ENCODE measurements at places on chromosomes 1 and 21.

DNA sequence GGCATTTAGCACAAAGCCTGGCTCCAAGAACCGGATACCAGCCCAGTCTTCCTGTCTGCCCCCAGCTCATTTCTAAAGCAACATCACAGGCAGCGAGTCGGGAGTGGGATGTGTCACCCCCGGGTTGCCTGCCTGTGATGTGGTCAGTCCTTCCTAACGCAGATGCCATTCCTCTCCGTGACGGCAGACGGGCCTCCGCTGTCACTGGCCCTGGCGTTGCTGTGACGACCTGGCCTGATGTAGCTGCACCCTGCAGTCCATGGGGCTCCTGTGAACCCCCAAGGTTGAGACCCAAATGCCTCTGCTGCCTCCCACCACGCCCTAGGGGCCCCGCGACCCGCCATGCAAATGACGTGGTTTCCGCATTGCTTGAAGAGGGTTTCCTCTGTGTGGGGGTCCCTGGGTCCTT, 12.3 kb downstream of the TNFRSF1B start:
- DNase-seq: peak; percentile 80
- peaks cover 58% of the 10 kb centered on the region for H3K4me1 ChIP-seq
- H3K27me3 ChIP-seq: no peaks in the 10 kb centered on the region
- peak overlapping the region; percentile 74 for H3K4me3 ChIP-seq
- H3K27ac ChIP-seq: peak overlapping the region; percentile 85

DNA sequence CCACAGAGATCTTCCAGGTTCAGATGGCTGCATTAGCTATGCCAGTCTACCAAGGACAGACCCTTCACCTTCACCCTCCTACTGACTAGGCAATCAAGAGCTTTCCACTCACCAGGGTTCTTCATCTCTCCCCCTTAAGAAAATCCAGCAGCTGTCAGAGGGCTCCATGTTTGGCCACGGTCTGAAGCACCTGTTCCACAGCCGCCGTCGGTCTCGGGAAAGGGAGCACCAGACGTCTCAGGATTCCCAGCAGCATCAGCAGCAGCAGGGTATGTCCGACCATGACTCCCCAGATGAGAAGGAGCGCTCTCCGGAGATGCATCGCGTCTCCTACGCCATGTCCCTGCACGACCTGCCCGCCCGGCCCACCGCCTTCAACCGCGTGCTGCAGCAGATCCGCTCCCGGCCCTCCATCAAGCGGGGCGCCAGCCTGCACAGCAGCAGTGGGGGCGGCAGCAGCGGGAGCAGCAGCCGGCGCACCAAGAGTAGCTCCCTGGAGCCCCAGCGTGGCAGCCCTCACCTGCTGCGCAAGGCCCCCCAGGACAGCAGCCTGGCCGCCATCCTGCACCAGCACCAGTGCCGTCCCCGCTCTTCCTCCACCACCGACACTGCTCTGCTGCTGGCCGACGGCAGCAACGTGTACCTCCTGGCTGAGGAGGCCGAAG, 13.8 kb downstream of the TMCC2 start:
- no peak overlapping the region for H3K4me3 ChIP-seq
- peaks cover 2% of the 10 kb centered on the region for H3K27me3 ChIP-seq
- H3K4me1 ChIP-seq: peaks cover 14% of the 10 kb centered on the region

DNA sequence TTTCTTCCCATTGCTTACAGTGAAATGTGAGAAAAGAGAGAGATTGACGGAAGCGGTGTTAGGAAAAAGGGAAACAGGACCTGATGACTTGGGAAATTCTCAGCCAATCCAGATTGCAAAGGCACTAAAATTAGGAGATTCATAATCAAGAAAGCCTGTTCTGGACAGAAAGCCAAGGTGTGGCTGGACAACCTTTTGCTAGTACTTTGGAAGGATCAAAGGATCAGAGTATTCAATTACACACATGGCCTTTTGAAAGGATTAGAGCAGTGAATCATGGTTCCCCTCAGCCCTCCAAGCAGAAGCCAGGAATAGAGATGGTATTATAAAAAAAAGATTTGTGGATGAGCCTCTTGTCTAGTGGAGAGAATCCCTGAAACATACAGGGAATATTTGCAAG, 669.8 kb upstream of the ADAMTS5 start:
- no peak overlapping the region for H3K27ac ChIP-seq
- H3K4me3 ChIP-seq: no peak overlapping the region

- no peak for DNase-seq
- H3K4me1 ChIP-seq: peaks cover 3% of the 10 kb centered on the region
Measured at GRCh38 chr1:43432171-43432860, 21.4 kb downstream of the HYI start.

- peaks cover 74% of the 10 kb centered on the region for H3K36me3 ChIP-seq
- no peaks in the 10 kb centered on the region for H3K27me3 ChIP-seq
- peak overlapping the region; percentile 81 for H3K27ac ChIP-seq
Measured at GRCh38 chr1:167638064-167638463, 8.0 kb downstream of the RCSD1 start.

- H3K27ac ChIP-seq: no peak overlapping the region
- no peak overlapping the region for H3K4me3 ChIP-seq
- no peaks in the 10 kb centered on the region for H3K27me3 ChIP-seq
- no peak for DNase-seq
- peaks cover 3% of the 10 kb centered on the region for H3K36me3 ChIP-seq
Measured at GRCh38 chr1:165915480-165915879, 88.1 kb downstream of the UCK2 start.

GRCh38 chr1:12665511-12665910, 21.6 kb downstream of the AADACL4 start:
- peaks cover 6% of the 10 kb centered on the region for H3K27me3 ChIP-seq
- no peaks in the 10 kb centered on the region for H3K4me1 ChIP-seq
- H3K4me3 ChIP-seq: no peak overlapping the region
- H3K27ac ChIP-seq: no peak overlapping the region
